ENCODE measurements at places on chromosomes 11 and 22.

- no peak for DNase-seq
Observed at GRCh38 chr11:128133501-128133900, 453.9 kb downstream of the ETS1 start.

DNA sequence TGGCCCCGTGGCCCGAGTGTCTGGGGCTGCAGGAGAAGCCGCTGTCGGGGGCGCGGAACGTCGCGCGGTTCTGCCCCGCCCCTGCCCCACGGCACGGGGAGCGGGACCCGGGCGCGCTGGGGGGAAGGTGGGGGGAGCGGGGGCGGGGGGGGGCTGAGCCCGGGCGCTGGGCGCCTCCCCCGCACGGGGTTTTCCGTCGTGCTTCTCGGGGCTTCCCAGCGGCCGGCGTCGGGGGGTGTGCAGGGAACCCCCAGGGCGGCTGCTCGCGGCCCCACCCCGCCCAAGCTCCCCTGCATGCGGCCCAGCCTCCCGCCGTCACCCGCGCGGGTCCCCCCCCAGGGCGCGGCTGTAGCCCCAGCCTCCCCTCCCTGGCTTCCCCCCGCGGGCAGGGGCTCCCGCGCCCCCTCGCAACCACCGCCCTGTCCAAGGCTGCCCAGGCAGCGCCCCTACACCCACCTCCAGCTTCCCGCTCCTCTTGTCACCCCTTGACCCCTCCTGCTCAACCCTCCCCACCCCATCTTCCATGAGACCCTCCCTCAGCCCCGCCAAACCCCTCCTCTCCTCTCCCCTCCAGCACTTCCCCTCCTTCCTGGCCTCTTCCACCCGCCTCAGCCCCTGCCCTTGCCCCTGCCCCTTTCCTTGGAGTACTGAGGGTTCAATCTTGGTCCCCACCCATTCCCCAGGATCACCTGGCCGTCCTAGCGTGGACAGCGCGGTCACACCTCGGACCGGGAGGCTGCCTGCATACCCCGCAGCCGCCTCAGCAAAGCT lies 1.7 kb downstream of the IL17REL start:
- no peak for DNase-seq

DNA sequence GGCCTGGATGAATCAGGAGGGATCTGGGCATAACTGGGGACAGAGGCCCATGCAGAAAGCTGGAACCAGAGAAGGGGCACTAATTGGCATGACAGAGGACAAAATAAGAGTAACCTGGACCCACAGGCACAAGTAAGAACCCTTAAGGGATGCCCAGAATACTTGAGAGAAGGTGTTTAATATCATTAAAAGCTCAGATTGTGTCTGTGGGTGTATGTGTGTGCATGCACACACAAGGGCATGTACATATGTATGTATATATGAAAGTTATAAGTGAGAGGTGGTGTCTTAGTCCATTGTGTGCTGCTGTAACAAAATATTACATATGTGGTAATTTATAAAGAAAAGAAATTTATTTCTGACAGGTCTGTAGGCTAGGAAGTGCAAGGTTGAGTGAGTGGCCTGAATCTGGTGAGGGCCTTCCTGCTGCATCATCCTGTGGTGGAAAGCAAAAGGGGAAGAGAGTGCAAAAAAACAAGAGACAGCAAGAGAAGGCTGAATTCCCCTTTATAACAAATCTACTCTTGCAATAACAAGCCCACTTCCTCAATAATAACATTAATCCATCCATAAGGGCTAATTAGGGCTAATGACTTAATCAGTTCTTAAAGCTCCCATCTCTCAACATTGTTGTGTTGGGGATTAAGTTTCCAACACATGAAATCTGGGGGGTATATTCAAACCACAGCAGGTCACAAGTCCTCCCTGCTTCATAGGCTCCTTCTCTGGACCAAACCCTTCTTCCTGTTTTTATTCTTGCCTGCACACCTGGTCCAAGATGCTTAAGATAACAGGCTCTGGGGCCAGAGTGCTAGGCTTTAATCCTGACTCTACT lies 68.3 kb upstream of the POU2AF2 start:
- DNase-seq: no peak

GRCh38 chr22:41780746-41781505 lies 19.6 kb upstream of the CCDC134 start:
- peak; percentile 6 for DNase-seq

- DNase-seq: peak; percentile 79
Observed at GRCh38 chr11:63670433-63671321, 499 bp downstream of the ATL3 start.

- DNase-seq: no peak
Observed at GRCh38 chr22:36409056-36409455, 21.3 kb upstream of the MYH9 start.

GRCh38 chr11:110968348-110969062 lies 256.3 kb upstream of the ARHGAP20 start:
- no peak for DNase-seq

DNA sequence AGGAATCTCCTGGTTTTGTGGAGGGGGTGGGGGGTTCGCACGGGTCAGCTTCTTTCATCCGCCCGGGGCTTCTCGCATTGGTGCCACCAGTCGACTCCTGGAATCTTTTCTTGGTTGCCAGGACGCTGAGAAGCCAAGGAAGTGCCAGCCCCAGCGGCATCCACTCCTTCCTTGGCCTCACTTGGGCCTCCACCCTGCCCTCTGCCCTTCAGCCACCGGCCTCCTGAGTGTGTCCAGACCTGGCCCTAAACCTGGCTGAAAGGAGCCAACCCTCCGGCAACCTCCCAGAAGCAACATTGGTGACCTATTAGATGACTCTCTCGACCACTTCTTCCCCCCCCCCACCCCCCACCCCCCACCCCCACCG lies 518 bp upstream of the GALNT18 start:
- DNase-seq: no peak

DNA sequence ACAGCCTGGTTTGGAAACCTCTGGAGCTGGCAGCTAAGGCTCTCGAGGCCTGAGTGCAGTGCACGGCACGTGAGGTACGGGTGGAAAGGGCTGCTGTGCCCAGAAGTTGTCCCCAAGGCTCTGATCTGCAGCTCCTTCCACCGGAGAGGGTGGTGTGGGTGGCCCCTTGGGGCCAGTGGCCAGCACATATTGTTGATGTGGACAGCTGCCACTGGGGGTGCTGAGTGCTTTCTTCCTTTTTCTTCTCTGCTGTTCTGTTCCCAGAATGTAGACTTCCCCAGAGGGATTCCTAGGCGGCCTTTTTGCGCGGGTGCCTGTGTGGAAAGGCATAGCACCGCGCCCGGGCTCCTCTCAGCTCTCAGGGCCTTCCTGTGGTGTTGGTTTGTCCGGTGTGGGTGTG lies 1476.5 kb downstream of the TBC1D22A start:
- no peak for DNase-seq

DNA sequence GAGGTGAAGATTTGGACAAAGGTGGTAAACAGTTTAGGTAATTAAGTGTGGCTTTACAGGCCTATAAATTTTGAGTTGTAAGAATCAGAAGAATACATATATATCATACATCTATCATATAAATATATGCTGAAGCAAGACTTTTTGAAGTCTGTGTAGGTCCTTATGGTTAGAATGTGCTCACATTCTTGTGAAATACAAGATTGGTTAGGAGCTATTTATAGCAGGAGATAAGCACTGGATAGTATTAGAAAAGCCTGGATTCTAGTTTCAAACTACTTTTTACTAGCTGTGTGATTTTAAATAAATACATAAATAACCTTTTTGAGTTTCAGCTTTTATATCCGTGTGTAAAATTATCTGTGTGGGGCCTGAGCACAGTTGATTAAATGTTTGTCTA lies 42.3 kb downstream of the ANKRD42 start:
- no peak for DNase-seq

- DNase-seq: no peak
Observed at GRCh38 chr11:20035701-20036601, 124.3 kb downstream of the DBX1 start.

- no peak for DNase-seq
Observed at GRCh38 chr11:130706572-130706971, 209.7 kb downstream of the SNX19 start.

- DNase-seq: no peak
Observed at GRCh38 chr11:71298761-71299181, 46.4 kb upstream of the SHANK2 start.

DNA sequence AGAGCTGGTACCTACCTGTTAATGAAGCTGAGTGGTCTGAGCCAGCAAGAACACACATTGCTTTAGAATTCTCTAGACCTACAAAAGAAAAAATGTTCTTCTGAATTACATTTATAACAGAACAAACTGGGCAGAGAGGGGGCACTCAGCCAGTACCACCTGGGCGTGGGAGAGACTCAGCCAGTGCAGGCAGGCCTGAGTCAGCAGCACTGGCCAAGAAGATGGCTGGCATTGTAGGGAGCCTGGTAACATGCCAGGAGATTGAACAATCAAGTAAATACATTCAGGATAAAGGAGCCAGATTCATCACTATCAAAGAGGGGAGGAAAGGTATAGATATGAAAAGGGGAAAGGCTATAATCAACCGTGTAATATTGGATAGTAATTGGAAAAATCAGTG lies 19.9 kb downstream of the SERGEF start:
- DNase-seq: no peak

- no peak for DNase-seq
Observed at GRCh38 chr11:13061294-13061990, 52.3 kb downstream of the RASSF10 start.

DNA sequence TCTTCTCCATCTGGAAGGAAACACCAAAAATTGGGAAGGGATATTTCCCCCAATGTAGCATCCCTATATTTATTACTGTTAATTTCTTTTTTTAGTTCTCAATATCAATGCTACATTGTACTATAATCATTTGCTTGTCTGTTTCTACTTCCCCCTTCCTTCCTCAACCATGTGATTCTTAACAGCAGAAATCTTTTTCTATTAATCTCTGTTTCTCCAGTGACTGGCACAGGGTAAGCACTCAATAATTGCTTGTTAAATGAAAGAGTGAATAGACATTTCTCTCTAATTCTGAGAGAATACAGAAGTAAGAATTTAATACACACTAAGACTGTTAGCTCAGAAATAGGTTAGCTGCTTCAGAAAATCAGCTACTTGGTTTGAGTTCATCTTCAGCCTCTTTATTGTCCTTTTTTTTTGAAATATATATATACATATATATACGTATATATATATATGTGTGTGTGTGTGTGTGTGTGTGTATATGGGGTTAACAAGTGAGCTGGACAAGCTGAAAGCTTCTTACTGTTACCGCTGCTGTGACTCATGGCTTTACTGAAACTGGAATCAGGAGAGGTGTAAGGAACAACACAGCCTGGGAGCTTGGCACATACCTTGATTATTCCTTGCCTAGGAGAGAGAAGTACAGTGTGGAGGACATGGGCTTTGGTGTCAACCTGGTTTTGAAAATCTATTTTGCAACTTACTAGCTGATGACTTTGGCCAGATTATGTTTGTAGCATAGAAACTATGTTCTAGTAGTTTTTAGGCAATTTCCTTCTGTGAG lies 26.2 kb upstream of the PDE3B start:
- DNase-seq: no peak

GRCh38 chr11:60960405-60960804 lies 8.4 kb upstream of the SLC15A3 start:
- DNase-seq: no peak

GRCh38 chr22:17833489-17833888 lies 59.2 kb upstream of the BID start:
- DNase-seq: no peak

DNA sequence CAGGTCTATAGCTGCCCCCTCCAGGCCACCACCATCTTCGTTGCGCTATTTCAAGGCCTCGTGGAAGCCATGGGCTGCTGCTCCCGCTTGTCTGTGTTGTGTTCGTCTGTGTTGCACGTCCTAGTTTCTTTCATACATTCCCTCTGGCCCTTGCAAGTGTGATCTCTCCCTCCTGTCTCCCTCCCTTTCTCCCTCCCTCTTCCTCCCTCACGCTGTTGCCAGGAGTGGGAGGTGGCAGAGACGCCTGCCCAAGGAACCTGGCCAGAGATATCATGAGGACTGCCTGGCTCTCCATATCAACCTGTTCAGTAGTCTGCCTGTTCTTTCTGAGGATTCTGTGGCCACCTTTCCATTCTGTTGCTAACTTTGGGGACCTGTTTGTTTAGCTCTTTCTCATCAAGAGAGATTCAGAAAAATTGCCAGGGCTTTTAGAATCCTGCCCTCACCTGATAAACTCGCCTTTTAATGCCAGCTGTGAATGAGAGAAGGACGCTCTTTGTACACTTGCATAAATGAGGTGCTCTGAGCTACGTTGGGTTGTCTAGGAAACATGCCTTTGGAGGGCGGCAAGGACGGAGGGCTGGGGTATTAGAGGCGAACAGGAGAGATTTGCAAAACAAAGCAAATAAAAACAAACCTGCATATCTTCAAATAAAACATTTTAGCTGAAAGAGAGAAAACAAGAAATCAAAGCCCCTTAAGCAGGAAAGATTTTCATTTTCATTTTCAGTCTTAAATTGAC lies 185.2 kb downstream of the TBC1D22A start:
- no peak for DNase-seq

DNA sequence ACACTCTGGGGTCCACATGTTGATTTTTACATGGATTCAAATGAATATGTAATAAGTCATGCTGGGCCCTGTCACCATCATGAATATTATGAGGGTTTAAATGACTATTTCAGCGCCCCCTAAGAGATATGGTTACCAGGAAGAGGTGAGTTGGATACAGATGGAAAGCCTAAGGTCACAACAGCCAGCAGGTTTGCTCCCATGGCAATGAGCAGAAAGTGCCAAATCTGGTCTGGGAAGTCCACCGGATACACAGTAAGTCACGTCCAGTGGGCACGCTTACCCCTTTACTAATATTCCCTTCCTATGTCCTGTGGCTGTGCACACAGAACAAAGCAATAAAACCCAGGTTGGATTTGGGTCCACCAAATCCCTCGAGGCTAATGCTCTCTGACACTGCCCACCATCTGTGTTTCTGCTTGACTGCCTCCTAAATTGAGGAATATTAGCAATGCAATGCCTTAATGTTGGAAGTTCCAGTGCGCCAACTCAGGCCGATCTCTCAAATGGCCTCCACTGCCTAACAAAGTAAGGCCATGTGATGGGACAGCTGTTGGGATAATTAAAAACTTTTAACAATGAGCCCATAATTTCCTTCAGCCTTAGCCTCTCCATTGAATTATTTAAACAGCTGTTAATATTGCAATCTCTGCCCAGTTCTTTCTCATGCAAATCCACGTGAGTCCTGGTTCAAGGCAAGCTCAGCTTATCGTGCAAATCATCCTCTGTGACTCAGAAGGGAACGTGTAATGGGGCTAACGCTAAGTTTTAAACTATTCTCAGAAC lies 97.6 kb downstream of the SLC1A2 start:
- DNase-seq: no peak

GRCh38 chr11:83816572-83817187 lies 530.5 kb upstream of the CCDC90B start:
- no peak for DNase-seq

- DNase-seq: no peak
Observed at GRCh38 chr22:31956360-31956759, 12.0 kb downstream of the YWHAH start.

DNA sequence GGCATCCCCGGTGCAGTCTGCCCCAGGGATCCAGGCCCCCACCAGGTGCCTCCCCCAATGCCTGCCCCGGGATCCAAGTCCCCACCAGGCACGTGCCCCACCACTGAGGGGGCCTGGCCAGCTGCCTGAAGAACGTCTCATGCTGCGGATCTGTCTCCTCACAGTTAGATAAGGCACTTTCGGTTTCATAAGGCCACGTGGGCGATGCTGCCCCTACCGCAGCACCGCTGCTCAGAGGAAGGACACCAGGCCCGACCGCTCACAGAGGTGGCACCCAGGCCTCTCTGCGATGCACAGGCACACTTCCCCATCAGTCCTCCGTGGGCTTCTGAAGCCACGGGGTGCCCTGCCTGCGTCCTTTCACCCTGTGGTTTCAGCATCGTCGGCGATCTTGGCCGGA lies 68.1 kb upstream of the BID start:
- DNase-seq: no peak
